ENCODE measurements at places on chromosomes 5 and 9.

- DNase-seq: no peak
Measured at GRCh38 chr9:101495810-101496209, 37.8 kb upstream of the RNF20 start.

DNA sequence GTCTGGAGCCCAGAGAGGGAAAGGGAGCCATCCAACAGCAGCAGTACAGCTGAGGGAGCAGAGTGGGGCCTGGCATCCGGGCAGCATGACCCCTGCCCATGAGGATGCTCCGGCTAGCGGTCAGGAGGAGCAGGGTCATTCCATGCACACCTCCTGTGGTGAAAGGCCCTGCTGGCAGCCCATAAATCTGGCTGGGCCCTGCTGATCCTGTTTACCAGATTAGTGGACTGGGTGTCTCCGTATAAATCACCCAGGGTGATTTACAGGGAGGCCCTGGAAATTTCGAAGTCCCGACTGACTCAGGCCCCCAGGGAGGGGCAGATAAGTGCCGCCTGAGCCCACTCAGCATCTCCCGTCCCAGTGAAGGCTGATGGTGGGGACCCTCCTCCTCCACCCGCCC lies 117.6 kb upstream of the HAND1 start:
- DNase-seq: no peak

- DNase-seq: peak; percentile 13
Measured at GRCh38 chr9:4955836-4956235, 29.2 kb upstream of the JAK2 start.

DNA sequence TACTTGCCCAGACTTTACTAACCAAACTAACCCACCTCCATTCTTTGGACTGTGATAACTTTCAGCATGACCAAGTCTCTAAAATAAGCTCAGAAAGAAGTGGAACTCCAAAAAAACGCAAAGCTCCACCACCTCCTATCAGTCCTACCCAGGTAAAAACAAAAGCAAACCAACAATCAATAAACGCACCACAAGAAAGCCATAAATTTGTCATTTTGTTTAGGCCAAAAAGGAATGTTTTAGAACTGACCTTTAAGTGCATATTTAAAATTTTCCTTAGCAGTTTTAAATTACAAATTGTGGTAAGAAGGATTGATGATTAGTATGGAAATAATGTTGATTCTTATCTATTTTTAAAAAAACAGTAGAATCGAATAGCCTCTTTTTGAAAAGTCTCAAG lies 25.5 kb upstream of the TTC23L start:
- no peak for DNase-seq
